ENCODE measurements at places on chromosomes 5 and 9. TPM values are rescaled to one million over a fixed set of nuclear protein-coding genes. Genes with fewer than 3 reads are reported as not detected.

DNA sequence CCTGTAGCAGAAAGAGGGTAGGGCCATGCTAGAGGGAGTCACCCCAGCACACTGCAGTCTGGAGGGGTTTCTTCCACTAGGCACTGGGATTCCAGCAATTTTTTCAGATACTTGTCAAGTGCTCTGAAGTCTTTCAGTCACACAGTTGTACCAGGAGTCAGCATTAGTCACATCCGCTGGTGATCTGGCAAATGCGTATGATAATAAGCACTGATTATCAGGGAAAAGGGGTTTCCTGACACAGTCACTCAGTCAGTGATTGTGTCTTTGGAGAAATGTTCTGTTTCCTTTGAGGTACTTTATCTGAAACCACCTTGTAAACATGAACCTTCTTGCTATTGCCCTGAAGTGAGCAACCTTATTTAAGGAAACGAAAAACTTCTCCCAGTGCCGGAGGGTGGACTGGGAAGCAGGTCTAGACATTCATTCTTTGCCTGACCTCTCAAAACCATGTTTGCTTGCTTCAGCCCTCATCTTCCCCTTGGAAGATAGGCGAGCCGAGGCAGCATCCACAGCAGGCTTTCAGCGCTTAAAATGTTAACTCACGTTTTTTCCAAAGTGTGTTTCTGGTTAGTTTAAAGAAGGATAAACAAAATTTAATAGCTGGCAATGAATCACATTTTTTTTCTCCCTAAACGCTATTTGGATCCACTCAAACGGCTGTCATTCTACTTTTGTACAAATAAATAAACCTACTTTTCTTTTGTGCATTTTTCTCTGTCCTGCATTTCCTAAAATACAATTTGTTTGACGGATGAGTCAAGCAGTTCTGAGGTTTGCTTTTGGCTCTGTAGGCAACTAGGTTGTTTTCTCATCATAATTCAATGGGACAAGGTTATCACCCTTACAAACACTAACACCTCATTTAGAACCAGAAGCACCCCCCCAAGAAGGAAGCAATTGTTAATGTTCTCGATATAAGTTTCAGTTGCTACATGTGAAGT, 77.7 kb downstream of the FOXD1 start:
- H3K27ac ChIP-seq, result peak overlapping the region; percentile 3
- no peaks in the 10 kb centered on the region for H3K27me3 ChIP-seq
- peaks cover 16% of the 10 kb centered on the region for H3K4me1 ChIP-seq
- no peaks in the 10 kb centered on the region for H3K36me3 ChIP-seq
- peak; percentile 30 for DNase-seq

- H3K4me3 ChIP-seq, result no peak overlapping the region
- H3K36me3 ChIP-seq, result no peaks in the 10 kb centered on the region
- DNase-seq, result no peak
- H3K27ac ChIP-seq, result no peak overlapping the region
- no peaks in the 10 kb centered on the region for H3K4me1 ChIP-seq
- H3K27me3 ChIP-seq, result peaks cover 6% of the 10 kb centered on the region
These were observed 57.8 kb downstream of the NRG2 start for GRCh38 chr5:139985290-139985689.

The PARP8 gene
- total RNA-seq, result 15.5 TPM

- no peak for DNase-seq
- H3K27ac ChIP-seq, result peak overlapping the region; percentile 44
- peaks cover 4% of the 10 kb centered on the region for H3K4me1 ChIP-seq
- H3K36me3 ChIP-seq, result no peaks in the 10 kb centered on the region
These were observed 112.8 kb upstream of the BOD1 start for GRCh38 chr5:173729079-173729765.

- H3K4me1 ChIP-seq, result peaks cover 8% of the 10 kb centered on the region
- no peaks in the 10 kb centered on the region for H3K27me3 ChIP-seq
These were observed 255.3 kb upstream of the KLF4 start for GRCh38 chr9:107744873-107745272.

DNA sequence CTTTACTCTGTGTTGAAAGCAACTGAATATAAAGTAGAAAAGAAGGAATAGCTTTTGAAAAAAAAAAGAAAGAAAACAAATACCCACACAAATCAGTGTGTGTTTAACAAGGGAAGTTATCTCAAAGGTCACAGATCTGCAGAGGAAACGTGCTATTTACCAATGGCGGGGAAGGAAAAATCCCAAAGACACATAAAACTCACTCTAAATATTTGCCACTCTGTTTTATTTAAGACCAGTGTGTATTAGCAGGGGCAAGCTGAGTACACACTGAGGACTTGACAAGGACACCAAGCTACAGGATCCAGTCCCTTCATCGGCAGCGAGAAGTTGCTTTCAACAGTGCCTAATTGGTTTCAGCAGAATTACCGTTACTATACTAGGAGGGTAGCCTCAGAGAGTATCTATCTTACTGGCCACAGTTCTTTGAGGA, 252.5 kb downstream of the DEPDC1B start:
- peaks cover 8% of the 10 kb centered on the region for H3K4me1 ChIP-seq
- DNase-seq, result peak; percentile 4
- H3K27me3 ChIP-seq, result peaks cover 13% of the 10 kb centered on the region
- H3K27ac ChIP-seq, result no peak overlapping the region

DNA sequence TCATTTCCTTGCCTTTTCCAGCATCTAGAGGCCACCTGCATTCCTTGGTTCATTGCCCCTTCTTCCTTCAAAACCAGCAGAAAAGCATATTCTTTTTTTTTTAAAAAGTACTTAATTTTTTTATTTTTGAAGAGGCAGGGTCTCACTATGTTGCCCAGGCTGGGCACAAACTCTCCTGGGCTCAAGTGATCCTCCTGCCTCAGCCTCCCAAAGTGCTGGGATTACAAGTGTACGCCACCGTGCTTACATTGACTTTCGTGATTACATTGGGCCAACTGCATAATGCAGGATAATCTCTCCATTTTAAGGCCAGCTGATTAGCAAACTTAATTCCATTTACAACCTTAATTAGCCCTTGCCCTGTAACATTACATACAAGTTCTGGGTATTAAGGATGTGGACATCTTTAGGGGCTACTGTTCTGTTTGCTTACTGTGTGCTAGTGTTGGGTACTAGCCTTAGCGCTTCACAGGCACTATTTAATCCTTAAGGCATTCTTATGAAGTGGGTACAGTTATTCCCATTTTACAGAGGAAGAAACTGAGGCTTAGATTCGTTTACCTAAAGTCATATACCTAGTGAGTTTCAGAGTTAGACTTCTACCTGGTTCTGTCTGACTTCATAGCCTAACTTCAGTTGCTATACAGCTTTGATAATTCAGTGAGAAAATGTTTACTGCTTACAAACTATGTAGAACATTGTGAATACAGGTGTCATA, 33.7 kb downstream of the SLC25A51 start:
- H3K27ac ChIP-seq, result no peak overlapping the region
- H3K4me3 ChIP-seq, result no peak overlapping the region
- DNase-seq, result no peak
- H3K4me1 ChIP-seq, result peaks cover 5% of the 10 kb centered on the region

DNA sequence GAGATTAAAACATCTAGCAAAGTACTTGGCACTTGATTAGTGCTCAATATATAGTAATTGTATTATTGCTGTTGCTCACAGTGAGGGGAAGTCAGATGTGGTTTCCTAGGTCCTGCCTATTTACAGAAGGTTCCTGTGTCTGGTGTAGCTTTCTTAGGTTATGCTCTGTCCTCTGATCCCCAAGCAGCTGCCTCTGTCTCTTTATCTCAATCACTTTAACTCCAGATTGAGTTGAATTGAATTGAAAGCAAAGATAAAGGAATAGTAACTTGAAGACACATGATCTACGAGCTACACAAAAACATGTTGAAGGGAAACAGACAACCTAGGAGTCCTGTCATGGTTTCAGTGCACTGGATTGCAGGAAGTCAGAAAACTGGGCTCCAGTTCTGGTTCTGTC, 113.9 kb upstream of the ADAMTSL1 start:
- peaks cover 5% of the 10 kb centered on the region for H3K4me1 ChIP-seq
- DNase-seq, result no peak
- no peak overlapping the region for H3K27ac ChIP-seq
- H3K27me3 ChIP-seq, result no peaks in the 10 kb centered on the region
- no peak overlapping the region for H3K4me3 ChIP-seq
- H3K36me3 ChIP-seq, result no peaks in the 10 kb centered on the region

- no peak overlapping the region for H3K4me3 ChIP-seq
- H3K4me1 ChIP-seq, result no peaks in the 10 kb centered on the region
- no peak for DNase-seq
These were observed 87.4 kb upstream of the GNA14 start for GRCh38 chr9:77735494-77735893.

The PCDHGA9 gene
- 1.1 TPM for total RNA-seq

The ANKDD1B gene
- total RNA-seq, result 4.7 TPM

DNA sequence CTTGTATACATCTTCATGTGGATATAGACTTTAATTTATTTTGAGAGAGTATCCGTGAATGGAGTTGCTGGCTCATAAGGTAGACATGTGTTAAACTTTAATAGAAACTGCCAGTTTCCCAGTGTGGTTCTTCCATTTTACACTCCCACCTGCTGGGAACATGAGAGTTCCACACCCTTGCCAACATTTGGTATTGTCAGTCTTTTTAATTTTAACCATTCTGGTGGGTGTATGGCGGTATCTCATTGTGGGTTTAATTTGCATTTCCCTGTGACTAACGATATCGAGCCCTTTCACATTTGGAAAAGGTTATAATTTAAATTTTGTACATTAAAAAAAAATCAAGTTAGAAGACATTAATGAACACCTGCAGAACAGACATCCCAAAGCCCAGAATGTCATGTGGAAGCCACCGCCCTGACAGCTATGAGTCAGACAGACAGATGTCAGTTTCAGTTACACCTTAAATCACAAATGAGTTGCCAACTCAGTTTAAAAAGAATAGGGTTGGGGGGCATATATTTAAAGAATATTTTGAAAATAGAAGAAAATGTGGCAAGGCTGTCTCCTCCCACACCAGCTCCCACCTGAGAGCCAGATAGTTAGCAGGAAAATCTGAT, 36.9 kb downstream of the ANKRD33B start:
- H3K4me1 ChIP-seq, result peaks cover 8% of the 10 kb centered on the region
- H3K36me3 ChIP-seq, result no peaks in the 10 kb centered on the region
- no peak overlapping the region for H3K27ac ChIP-seq
- no peaks in the 10 kb centered on the region for H3K27me3 ChIP-seq

GRCh38 chr9:111149018-111149759, 110.9 kb upstream of the LPAR1 start:
- H3K36me3 ChIP-seq, result no peaks in the 10 kb centered on the region
- H3K4me1 ChIP-seq, result no peaks in the 10 kb centered on the region
- no peak overlapping the region for H3K4me3 ChIP-seq
- no peak for DNase-seq

The ARSI gene
- total RNA-seq, result 27.9 TPM

- H3K27me3 ChIP-seq, result no peaks in the 10 kb centered on the region
- no peak overlapping the region for H3K4me3 ChIP-seq
- peaks cover 6% of the 10 kb centered on the region for H3K4me1 ChIP-seq
- no peak overlapping the region for H3K27ac ChIP-seq
- no peak for DNase-seq
- no peaks in the 10 kb centered on the region for H3K36me3 ChIP-seq
These were observed 24.2 kb downstream of the TNIP1 start for GRCh38 chr5:151056379-151057325.

The C5orf52 gene
- total RNA-seq, result not detected

- DNase-seq, result no peak
- no peak overlapping the region for H3K27ac ChIP-seq
- H3K4me1 ChIP-seq, result no peaks in the 10 kb centered on the region
- no peaks in the 10 kb centered on the region for H3K36me3 ChIP-seq
These were observed 14.4 kb upstream of the DMRT3 start for GRCh38 chr9:962023-962422.

DNA sequence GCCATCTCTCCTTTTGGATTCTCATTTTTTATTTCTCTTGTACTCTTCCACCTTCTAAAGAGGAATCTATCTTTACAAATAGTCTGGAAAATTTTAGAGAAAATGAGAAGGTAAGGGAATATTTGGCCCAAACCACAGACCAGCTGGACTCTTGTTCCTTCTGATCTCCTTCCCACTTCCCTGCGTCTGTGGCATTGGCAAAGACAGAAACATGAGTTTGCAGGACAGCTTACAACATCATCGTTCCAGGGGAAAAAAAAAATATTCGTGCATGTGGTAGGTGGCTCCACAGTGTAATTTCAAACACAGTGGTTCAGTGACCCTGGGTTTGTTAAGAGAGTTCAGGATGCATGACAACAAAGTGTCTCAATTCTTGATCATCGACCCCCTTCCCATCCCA, 755.0 kb downstream of the DNAH5 start:
- no peak overlapping the region for H3K27ac ChIP-seq
- H3K36me3 ChIP-seq, result no peaks in the 10 kb centered on the region
- H3K4me3 ChIP-seq, result no peak overlapping the region

GRCh38 chr5:1030801-1031271, 22.2 kb downstream of the NKD2 start:
- peaks cover 5% of the 10 kb centered on the region for H3K4me1 ChIP-seq
- H3K36me3 ChIP-seq, result no peaks in the 10 kb centered on the region
- no peak for DNase-seq
- no peaks in the 10 kb centered on the region for H3K27me3 ChIP-seq

DNA sequence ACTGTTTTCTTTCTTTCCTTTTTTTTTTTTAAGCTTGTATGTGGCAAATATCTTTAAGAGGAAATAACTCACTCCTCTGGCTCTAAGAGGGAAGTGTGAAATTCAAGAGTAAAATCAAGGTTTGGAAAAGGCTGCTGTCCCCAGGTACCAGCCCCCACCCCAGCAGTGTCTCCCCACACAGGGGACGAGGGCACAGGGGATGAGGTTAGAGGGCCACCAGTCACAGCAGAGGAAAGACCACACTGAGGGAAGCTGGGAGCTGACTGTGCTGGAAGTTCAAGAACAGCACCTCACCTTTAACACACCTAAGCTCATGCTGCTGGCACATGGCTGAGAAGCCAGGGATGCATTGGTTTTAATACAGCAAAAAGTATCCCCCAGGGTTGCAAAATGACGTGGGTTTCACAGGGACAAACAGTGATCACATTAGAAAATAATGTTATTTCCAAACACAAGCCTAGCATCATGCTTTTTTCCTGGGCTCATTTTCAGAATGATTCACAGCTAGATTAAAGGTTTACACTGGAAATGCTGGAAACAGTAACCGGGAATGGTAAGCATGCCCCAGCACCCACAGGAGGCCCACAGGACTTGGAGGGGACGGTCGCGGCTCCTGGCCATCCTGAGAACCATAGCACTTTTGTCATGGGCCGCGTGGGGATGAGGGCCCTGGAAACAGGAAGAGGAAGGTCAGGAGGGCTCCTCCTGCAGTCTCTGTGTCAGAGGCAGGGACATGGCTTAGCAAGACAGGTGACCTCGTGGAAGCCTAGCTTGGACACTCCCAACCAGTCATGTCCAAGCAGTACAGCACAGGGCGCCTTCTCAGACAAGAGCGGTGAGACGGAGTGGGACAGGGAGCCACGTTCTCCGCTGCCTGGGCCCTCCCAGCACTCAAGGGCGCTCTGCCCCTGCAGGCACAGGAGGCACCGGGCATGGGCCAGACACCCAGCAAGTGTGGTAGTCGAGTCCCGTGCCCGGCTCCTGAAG, 6.9 kb downstream of the LPCAT1 start:
- peak overlapping the region; percentile 86 for H3K27ac ChIP-seq
- DNase-seq, result no peak
- peaks cover 33% of the 10 kb centered on the region for H3K4me1 ChIP-seq
- no peaks in the 10 kb centered on the region for H3K27me3 ChIP-seq
- H3K4me3 ChIP-seq, result no peak overlapping the region

The FCN2 gene
- not detected for total RNA-seq

GRCh38 chr5:41507501-41507900, 2.9 kb downstream of the PLCXD3 start:
- no peaks in the 10 kb centered on the region for H3K4me1 ChIP-seq
- H3K36me3 ChIP-seq, result no peaks in the 10 kb centered on the region
- H3K27ac ChIP-seq, result no peak overlapping the region
- peaks cover 43% of the 10 kb centered on the region for H3K27me3 ChIP-seq

GRCh38 chr9:123996731-123997421, 14.7 kb upstream of the LHX2 start:
- no peak overlapping the region for H3K4me3 ChIP-seq
- DNase-seq, result no peak
- peaks cover 76% of the 10 kb centered on the region for H3K27me3 ChIP-seq
- no peak overlapping the region for H3K27ac ChIP-seq
- H3K4me1 ChIP-seq, result peaks cover 7% of the 10 kb centered on the region

Measured in hepatocyte (in vitro differentiated cells).